ENCODE measurements at places on chromosomes 5 and 9.

- no peak overlapping the region for H3K4me3 ChIP-seq
- no peak for DNase-seq
- H3K27me3 ChIP-seq, result no peaks in the 10 kb centered on the region
- H3K27ac ChIP-seq, result no peak overlapping the region
Observed at GRCh38 chr5:65876970-65877369, 49.4 kb upstream of the ERBIN start.

DNA sequence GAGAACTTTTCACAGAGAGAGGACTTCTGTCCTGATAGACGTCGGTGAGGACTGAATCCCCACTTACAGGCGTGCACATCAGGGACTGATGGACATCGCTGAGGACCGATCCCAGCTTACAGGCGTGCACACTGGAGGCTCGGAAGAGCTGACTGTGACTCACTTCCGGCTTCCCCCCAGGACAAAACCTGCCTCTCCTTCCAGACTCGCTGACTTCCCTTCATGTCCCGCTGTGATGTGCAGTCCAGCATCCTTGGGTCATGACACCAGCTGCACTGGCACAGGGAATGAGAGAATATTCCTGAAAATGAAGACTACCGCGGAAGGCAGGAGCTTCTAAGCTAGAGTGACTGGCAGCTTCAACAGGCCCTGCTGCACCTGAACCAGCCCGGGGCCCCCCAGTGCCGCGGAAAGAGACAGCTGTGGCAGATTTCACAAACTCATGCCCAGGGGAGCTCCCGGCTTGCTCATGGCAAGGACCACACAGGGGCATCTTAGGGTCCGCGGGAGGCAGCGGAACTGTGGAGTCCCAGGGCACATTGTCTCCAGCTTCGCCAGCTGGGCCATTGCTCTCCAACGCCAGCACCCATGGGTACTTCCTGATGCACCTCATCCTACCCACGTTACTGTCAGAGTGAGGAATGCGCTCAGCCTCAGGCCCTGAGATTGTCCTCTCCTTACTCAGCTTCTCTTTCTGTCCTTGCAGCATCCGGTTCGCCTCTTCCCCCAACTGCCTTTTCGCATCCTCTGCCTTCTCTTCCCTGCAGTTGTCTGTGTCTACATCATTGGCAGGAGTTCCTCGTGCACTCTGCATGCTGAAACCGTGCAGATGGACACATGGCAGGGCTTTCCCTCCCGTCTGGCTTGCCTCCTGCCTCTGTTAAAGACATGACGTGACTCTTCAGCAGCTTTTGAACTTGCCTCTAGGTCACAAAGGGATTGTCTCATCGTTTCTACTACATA, 29.5 kb downstream of the SURF6 start:
- H3K4me1 ChIP-seq, result no peaks in the 10 kb centered on the region
- no peak overlapping the region for H3K4me3 ChIP-seq
- no peaks in the 10 kb centered on the region for H3K36me3 ChIP-seq
- peaks cover 12% of the 10 kb centered on the region for H3K27me3 ChIP-seq
- DNase-seq, result no peak

DNA sequence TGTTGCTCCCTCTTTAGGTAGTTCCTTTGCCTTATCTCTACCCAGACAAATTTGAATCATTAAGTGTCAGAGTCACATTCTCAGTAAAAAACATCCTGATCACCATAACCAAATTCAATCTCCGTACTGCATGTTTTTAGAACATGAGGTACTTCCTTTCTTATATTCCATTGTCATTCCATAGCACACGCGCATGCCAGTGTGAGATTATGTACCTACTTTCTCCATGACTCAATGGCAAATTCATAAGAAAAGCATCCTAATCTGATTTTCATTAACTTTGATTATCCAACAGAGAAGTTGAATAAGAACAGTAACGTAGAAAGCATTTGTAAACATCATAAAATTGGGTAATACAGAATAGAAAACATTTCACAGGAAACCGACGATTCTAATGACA, 1118.6 kb upstream of the CDH9 start:
- no peaks in the 10 kb centered on the region for H3K36me3 ChIP-seq
- no peaks in the 10 kb centered on the region for H3K27me3 ChIP-seq
- no peak for DNase-seq
- H3K4me3 ChIP-seq, result no peak overlapping the region
- no peak overlapping the region for H3K27ac ChIP-seq

GRCh38 chr9:17744786-17745185, 165.9 kb downstream of the SH3GL2 start:
- no peak overlapping the region for H3K4me3 ChIP-seq
- no peaks in the 10 kb centered on the region for H3K4me1 ChIP-seq
- no peaks in the 10 kb centered on the region for H3K27me3 ChIP-seq
- no peaks in the 10 kb centered on the region for H3K36me3 ChIP-seq
- H3K27ac ChIP-seq, result no peak overlapping the region
- DNase-seq, result peak; percentile 77

DNA sequence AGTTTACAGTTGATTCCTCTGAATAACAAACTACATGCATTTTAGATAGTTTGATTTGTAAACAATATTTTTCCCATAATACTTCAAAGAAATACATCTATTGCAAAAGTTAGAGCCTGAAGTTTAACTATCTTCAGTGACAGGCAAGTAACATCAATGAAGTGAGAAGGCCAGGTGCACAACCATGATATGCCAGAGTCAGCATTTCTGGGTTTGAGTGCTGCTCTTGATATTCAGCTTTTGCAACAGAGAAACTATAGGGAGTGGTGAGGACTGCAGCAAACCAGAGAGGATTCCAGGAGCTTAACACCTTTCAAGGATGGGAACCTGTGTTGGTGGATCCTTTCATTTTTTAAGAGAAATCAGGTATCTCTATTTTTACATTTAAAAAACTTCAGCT, 79.4 kb upstream of the RASEF start:
- H3K4me1 ChIP-seq, result no peaks in the 10 kb centered on the region
- no peak overlapping the region for H3K4me3 ChIP-seq
- no peak overlapping the region for H3K27ac ChIP-seq
- no peaks in the 10 kb centered on the region for H3K27me3 ChIP-seq

GRCh38 chr9:108100571-108100970, 611.0 kb upstream of the KLF4 start:
- no peak for DNase-seq
- H3K36me3 ChIP-seq, result no peaks in the 10 kb centered on the region
- no peaks in the 10 kb centered on the region for H3K27me3 ChIP-seq
- H3K27ac ChIP-seq, result no peak overlapping the region

- no peaks in the 10 kb centered on the region for H3K27me3 ChIP-seq
- no peak overlapping the region for H3K4me3 ChIP-seq
- H3K4me1 ChIP-seq, result no peaks in the 10 kb centered on the region
- no peak overlapping the region for H3K27ac ChIP-seq
- DNase-seq, result no peak
Observed at GRCh38 chr5:66410122-66410521, 186.1 kb upstream of the MAST4 start.

Measured in neural progenitor cell (in vitro differentiated cells).